Stimulated activated CD8-positive, alpha-beta memory T cell treated with anti-CD3 and anti-CD28 coated beads, Interleukin-7, amount 100 ng/mL, for 24 hours (primary cell): ENCODE measurements at places on chromosomes 13 and 19.

GRCh38 chr19:5253406-5254110 lies 87.1 kb downstream of the PTPRS start:
- no peak for DNase-seq

DNA sequence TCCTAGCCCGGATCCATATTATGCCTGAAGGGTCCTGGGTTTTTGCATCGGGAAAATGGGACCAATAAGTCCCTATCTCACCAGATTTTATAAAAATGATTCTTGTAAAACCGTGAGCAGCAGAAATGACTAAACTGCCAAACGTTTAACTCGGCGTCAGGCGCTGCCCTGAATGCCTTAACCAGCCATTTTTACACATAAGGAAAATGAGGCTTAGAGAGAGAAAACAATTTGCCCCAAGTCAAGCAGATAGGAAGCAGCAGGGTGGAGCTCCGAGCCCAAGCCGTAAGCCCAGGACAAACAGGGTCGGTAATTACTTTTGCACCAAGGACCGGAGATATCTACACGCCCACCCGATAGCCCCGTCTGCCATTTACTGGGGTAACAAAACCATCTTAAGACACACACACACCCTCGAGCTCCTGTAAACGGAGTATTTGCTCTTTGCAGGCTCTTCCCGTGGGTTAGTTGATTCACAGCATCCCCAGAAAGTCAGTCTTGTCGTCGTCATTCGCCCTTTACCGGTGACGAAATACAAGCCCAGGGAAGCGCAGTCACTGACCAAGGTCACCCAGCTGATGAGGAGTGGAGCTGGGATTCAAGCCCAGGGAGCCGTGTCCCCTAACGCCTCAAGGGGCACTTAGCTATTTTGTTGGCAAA lies 16.0 kb upstream of the MRI1 start:
- no peak for DNase-seq

DNA sequence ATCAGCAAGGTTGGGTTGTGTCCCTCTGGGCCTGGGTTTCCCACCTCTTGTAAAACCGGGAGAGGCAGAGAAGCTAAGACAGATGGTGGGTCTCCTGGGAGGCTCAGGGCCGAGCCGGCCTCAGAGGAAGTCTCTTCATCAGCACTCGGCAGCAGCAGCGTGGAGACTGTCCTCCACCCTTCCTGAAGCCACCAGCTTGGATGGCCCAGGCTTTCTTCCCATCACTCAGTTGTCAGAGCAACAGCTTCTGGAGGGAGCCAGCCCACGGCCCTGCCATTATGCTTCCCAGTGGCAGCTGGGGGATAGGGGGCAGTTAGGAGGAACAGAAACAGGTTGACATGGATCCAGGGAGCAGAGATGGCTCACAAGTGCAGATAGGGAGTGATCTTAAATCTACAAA lies 191.0 kb downstream of the KATNAL1 start:
- DNase-seq = no peak

GRCh38 chr13:109788372-109789111 lies 2.2 kb upstream of the IRS2 start:
- DNase-seq = no peak

DNA sequence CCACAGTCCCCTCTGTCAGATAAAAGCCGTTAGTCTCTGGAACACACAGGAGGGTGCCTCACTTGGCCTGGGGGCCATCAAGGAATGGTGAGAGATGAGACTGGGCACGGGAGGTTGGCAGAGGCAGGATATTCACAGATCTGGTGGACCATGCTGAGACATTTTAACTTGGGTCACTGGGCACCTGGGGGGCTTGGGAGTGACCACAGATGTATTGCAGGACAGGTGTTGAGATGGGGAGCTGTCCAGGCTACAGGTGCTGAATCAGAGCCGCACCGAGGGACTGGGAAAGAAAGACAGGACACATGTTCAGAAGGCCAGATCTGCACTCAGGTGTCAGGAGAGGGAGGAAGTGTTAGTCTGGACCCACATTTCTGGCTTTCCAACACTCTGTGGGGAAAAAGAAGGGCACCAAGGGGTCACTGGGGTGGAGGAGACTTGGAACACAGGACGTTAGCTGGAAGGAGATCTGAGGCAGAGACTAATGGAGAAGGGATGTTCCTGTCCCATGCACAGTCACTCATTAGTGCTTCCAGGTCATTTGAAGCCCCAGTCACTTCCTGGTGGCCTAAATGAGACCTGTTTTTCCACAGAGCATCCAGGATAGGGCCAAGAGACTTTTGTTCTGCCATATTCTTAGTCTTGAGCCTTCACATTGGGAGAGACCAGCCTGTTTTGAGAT lies 56.1 kb downstream of the CHST8 start:
- no peak for DNase-seq

DNA sequence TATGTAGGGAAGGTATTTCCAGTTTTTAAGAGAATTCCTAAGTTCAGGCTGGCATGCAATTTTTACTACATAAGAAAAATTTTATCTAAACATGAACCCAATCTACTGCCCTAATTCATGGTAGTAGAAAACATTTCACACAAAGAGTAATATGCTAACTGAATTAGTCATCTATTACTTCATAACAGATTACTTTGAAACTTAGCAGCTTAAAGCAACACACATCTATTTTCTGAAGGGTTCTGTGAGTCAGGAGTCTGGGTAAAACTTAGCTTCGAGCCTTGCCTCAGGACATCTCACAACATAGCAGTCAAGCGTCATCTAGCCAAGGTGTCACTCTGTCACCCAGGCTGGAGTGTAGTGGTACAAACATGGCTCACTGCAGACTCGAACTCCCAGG lies 537.5 kb downstream of the DCT start:
- DNase-seq = no peak

GRCh38 chr13:112881656-112882554 lies 87.1 kb upstream of the MCF2L start:
- DNase-seq = no peak

- DNase-seq = no peak
Measured at GRCh38 chr13:76854894-76855293, 31.3 kb downstream of the KCTD12 start.

DNA sequence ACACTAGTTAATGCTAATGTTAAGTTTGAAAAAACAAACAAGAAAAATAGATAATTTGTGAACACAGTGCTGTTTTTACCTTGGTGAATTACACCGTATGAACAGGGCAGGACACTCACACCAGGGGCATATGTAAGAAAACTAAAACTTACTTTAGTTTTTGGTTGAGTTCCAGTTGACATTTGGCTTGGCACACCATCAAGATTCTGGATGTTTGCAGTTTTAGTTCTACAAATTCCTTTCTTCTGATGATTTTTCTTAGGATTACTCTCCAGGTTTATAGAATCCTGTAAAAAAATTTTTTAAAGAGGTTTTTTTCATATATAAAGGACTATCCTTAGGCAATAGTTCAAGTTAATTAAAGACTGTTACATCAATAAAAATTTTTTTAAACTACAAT lies 238.5 kb upstream of the STARD13 start:
- DNase-seq = no peak

DNA sequence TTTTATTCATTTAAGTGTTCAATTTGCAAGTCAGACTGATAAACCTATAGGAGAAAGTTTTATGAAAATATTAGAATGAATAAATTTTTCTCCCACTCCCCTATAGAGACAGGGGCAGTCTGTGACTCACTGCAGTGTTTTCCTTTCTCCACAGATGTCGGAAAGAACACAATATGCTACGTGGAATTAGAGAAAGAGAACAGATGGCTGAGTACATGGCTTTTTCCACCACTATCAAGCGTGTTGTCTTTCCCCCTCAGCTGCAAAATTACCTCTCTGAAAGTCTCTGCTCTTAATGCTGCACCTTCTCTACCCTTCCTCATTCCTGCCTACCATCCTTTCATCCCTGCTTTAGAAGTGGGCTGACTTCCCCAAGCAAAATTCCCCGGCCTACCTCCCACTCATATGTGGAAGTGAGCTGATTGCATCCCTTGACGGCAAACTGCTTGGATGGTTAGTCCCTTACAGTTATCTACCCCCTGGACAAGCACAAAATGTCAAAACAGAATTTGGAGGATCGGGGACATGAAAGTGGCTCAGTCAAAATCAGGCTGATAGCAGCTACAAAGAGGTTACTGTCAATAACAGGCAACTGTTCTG lies 30.0 kb downstream of the FLT1 start:
- DNase-seq = no peak
